Renal cortex interstitium (tissue), 15 donors: ENCODE measurements at places on chromosomes 7 and 10.

DNA sequence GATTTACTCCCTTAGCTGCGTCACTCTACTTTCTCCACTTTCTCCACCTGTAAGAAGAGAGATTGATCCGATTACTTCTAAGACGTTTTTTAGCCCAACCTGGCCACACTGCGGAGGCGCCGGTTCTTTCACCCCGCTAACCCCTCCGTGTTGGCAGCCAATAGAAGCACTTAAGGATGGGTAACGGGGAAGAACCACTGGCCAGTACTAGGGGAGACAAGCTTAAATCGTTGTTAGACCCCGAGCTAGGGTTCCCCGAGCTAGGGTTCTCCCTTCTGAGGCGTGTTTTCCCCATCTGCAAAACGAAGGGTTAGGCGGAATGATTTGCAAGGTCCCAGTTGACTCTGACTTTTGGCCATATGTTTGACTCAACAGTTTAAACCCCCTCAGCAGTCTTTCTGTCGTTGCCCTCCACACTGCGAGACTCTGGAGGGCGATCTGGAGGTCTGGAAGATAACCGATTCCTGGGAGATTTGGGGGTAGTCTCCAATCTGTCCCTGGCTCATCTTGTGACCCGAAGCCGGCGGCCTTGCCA is 644 bp downstream of the UMAD1 start:
- no peak for DNase-seq

- peak; percentile 11 for DNase-seq
These were observed 185.2 kb downstream of the AVL9 start for GRCh38 chr7:32680259-32681173.

GRCh38 chr10:16440396-16441133 is 3.8 kb downstream of the PTER start:
- DNase-seq = no peak

DNA sequence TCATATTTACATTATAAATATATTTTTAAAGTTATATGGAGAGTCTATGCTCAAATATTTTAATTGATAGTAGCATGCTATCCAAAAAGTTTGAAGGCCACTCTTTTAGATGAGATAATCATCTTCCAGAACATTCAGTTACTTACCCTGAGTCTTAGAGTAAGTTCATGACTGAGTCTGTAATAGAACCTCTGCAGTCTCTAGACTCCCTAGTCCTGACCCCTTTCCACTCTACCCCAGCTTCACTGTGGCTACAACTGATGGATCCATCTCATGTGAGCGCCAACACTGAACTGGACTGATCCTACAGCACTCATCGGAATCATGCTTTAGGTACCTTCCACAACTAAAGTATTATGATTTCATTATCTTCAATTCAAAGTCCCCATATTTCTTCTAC is 10.1 kb downstream of the HACD1 start:
- no peak for DNase-seq

DNA sequence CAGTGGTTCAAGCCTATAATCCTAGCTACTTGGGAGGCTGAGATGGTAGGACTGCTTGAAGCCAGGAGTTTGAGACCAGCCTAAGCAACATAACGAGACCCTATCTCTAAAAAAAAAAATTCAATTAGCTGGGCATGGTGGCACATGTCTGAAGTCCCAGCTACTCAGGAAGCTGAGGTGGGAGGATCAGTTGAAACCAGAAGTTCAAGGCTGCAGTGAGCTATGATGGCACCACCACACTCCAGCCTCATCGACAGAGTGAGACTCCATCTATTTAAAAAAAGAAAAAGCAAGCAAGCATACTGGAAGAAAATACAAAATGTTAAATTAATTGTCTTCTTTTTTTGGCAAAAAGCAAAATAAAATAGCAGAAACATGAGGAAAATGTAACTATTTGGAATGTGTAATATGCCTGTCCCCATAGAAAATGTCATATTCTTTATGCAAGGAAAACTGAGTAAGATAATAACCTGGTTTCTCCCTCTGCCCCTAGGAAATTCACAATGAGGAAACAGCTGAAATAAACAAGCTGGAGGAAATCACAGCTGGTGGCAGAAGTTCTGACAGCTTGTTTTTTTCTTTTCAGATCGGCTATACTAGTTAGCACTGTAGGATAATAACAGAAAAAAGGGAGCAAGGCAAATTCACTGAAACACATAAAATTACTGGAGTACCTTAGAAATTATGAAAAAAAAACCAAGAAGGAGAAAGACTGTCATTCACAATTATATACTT is 48.5 kb downstream of the HERPUD2 start:
- no peak for DNase-seq

DNA sequence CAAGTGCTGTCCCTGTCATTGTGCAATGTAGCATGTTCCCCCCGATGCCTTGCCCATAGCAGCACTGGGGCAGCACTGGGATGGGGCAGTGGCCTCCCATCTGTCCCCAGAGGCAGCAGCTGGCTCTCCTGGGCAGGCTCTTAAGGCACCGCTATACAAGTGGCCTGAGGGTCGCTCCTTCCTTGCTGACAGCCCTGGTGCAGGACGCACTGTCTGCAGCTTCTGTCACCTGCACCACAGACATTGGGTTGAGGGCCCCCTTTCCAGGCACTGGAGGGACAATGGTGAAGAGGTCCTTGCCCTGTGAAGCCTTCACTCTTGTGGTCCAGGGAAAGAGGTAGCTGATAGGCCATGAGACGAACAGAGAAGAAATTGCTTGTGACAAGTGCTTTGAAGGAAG is 10.6 kb downstream of the CPSF4 start:
- no peak for DNase-seq

DNA sequence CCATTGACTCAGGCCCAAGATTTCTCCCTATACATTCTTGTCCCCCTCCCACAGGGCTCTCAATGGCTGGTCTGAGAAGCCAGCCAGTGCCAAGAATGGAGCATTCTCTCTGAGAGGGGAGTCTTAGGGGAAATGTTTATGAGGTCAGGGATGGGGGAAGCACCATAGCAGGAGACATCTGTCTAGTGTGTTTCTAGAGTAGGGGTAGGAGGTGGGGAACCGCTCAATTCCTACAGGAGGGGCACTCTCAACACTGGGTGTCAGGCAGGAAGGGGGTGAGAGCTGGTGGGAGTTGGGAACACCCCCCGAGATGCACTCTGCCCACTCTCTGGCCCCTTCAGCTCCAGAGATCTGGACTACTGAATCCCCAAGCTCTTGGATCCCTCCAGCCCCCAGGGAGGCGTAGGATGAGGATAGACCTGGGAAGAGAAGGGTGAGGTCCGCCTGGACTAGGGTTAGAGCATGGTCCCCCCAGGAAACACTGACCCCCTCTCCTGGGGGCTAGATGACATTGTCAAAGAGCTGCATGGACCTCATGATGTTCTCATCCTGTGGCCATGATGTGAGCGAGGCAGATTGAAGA is 8.7 kb upstream of the OGA start:
- DNase-seq = no peak

DNA sequence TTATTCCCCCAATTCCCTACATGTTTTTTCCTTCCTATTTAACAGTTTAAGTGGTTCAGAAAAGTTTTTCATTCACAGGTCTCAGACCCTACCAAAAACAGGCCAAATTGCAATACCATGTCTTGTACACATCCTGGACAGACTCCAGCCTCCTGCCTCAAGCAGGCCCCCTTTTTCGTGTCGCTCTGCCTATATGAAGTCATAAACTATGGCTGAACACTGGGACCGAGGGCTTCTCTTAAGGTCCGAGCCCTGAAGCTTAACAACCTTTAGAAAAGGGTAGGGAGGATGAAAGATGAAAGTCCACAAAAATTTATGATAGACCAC is 1.4 kb downstream of the FBXW4 start:
- no peak for DNase-seq

GRCh38 chr7:125926621-125927020 is 997.0 kb upstream of the POT1 start:
- DNase-seq = no peak

DNA sequence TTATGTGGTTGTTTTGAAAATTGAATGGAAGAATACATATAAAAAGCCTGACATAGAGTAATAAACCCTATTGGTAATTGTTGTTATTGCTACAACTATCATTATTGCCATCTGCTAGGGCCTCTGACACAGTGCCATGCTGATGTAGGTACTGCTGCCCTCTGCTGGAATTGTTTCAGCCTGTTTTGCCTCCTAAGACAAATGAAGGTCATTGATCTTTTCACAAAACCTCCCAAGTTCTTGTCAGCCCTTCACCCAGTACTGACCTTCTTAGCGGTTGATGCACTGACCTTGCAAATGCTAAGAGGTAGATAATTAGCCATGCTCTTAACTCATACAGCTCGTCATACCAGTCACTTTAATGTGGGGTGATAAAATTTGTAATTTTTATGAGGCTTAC is 975.2 kb downstream of the SORCS1 start:
- no peak for DNase-seq

- no peak for DNase-seq
These were observed 216.5 kb upstream of the MKLN1 start for GRCh38 chr7:131111081-131111576.

DNA sequence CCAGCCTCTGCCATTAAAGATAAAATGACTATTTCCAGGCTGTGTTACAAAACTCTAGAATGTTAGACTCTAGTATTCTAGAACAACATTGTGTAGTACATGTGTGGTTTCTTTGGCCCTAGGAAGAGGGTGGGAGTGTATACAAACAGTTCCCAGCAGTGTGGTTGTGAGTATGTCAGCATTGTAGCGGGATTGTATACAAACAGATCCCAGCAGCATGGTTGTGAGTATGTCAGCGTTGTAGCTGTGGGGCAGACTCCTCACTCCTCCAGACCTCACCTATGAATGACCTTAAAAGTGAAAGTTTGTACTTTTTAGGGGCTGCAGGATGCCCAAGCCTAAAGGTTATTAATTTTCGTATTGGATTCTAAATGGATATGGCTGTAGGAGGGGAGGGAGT is 6.9 kb upstream of the ACSL5 start:
- DNase-seq = no peak

GRCh38 chr10:48748573-48748972 is 63.9 kb downstream of the WDFY4 start:
- DNase-seq = no peak

- DNase-seq = no peak
These were observed 50.4 kb downstream of the RBM33 start for GRCh38 chr7:155694851-155695250.

GRCh38 chr10:72329290-72330068 is 25.2 kb downstream of the DNAJB12 start:
- DNase-seq = no peak

DNA sequence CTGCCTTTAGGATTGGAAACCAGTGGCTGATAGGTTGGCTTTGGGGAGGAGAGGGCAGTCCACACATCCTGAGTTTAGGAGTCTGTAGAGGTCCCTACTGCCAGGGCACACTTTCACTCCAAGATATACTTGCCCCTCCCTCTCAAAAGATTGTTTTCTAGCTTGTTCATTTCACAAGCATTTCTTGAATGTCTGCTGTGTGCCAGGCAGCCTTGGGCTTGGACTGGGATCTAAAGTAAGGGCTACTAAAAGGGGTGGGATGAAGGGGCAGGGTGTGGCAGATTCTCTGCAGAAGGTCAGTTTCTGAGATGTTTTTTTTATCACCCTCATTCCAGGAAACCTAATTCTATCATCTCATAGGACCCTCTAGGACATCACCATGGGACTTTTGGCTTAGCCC is 272.4 kb downstream of the SKAP2 start:
- no peak for DNase-seq

DNA sequence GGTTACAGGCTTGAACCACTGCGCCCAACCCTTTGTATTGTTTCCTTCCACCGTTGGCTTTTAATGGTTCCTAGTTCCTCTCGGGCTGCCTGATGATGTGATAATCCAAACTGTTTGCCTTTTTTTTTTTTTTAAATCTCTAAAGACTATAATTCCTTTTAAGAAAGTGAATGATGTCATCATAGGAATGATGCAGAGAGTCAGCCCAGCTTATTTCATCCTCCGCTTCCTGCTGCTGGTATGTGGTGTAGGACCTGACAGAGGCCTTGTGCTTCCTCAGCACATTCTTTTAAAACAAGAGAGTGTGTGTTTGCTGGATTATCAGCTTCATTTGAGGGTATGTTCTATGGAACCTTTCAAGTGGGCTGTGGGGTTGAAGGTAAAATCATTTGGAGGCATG is 241.4 kb downstream of the LRMDA start:
- no peak for DNase-seq

DNA sequence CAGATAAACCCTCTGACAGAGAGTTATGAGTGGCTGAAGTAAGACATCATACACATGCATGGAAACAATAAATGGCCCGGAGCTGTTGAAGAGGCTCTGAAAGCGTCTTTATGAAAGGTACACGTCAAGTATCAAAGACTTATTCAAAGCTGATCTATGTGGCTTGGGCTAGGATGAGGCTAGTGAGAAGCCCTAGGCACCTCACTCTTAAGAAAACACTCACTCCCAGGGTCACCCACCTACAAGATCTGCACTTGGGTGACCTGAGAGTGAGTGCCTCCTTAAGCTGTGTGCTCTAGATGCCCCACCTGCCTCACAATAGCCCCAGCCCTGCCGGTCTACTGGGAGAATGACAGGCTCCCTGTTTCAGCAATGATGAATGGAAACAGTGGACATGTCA is 1.1 kb upstream of the GIMAP1 start:
- no peak for DNase-seq

GRCh38 chr7:158238616-158239289 is 348.9 kb downstream of the PTPRN2 start:
- no peak for DNase-seq

- DNase-seq = no peak
These were observed 127.4 kb upstream of the AGR3 start for GRCh38 chr7:17009007-17009719.

GRCh38 chr10:15704581-15704968 is 15.1 kb downstream of the ITGA8 start:
- DNase-seq = no peak

- DNase-seq = no peak
These were observed 138.0 kb upstream of the TARP start for GRCh38 chr7:38411404-38411803.

DNA sequence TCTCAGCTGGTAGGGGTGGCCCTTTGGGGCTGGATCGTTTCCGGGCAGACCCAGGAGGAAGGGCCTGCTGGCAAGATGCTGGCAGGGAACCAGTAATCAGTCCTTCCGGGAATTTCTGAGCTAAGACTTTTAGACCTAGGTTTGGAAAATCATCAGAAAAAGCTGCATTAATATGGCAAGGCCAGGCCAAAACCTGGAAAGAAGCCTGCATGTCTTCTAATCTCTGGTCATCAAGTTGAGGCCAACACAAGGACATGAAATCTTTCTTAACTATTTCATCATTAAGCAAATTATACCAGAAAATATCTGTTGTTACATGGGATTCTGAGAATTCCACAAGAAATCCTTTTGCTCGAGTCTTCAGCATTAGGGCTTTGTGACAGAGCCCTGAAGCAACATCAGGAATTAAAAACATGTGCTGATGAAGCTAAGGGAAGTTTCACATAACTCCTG is 19.9 kb downstream of the CPA1 start:
- no peak for DNase-seq
